WTC11 (cell line): ENCODE measurements at places on chromosomes 1 and 21.

DNA sequence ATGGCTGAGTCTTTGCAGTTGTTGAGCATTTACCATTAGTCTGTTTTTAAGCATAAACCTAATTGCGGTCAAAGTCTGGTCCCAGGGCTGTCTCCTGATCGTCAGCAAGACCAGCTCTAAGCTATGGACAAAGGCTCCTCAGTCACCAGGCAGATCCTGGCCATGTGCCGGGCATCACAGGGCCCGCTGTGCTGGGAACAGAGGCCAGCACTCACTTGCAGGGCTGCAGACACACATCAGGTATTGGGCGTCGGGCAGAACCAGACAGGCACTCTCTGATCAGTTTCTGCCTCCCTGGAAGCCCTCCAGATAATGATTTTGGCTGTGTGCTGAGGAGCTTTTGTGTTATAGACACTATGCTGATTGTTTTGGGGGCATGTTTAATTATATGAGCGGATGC is 26.6 kb downstream of the TMEM51 start:
- peaks cover 55% of the 10 kb centered on the region for H3K4me1 ChIP-seq
- H3K27me3 ChIP-seq = no peaks in the 10 kb centered on the region
- no peak overlapping the region for H3K27ac ChIP-seq
- H3K4me3 ChIP-seq = no peak overlapping the region

DNA sequence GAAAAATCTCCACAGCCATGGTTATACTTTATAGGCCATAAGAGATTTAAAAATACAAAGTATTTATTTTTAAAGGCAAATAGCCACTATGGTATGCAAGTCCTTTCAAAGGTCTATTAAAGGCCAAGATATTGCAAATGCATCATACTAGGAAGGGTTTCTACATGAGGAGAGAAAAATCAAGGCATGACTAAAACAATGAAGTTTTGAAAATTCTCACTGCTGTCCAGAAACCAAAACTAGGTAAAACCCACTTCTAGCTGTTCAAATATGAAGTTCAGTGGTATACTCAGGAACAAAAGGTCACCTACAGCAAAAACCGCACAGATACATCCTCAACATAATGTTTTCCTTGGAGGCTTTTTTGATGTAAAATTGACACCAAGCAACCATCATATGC is 75.0 kb downstream of the EPS15 start:
- peaks cover 11% of the 10 kb centered on the region for H3K36me3 ChIP-seq
- H3K27me3 ChIP-seq = no peaks in the 10 kb centered on the region
- no peak overlapping the region for H3K4me3 ChIP-seq
- no peaks in the 10 kb centered on the region for H3K4me1 ChIP-seq

DNA sequence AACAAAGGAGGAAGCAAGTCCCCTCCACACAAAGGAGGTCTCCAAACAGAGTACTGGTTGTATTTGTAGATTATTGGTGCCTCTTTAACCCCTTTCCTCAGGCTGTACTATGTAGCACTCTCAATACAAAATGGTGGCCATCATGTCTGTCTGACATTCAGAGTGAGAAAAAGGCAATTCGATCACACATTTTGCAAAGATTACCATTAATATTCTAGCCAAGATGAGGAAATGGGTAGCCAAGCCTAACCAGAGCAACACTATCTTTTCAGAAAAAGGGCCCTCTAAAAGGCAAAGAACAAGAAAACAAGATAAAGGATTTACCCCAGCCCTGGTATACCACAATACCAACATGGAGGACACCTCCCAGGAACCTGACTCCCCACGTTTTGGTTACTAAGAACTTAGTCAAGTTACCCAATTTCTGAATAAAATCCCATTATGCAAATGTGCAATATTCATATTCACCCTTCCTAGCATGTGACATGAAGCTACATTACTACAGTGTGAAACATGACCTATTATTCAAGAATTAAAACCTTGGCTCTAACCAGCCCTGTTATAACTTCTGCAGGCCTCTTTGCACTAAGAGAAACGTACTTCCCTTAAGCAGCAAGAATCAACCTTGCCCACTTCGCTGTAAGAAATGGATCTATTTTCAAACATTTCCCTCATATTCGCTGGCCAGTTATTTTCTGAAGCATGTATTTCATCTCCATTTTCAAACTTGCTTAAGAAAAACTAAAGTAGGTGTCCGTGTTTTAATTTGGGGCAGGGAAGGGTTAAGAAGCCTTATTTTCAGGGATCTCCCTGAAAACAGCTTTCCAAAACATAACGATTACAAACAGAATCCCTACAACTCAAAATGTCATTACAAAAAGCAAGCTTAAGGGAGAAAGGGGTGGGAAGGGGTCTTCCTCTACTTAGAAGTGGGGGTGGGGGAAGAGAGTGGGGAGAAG is 2.1 kb downstream of the KDM5B start:
- DNase-seq = no peak
- peak overlapping the region; percentile 80 for H3K4me3 ChIP-seq
- H3K4me1 ChIP-seq = peaks cover 60% of the 10 kb centered on the region
- H3K36me3 ChIP-seq = no peaks in the 10 kb centered on the region
- H3K27me3 ChIP-seq = no peaks in the 10 kb centered on the region; the same call in none of the 2 replicates

GRCh38 chr1:1157033-1157365 is 16.7 kb upstream of the TTLL10 start:
- peaks cover 22% of the 10 kb centered on the region for H3K36me3 ChIP-seq
- no peak overlapping the region for H3K4me3 ChIP-seq
- no peak overlapping the region for H3K27ac ChIP-seq

- 0 out of 2 replicates have a peak, but pooled peaks cover 3% of the 10 kb centered on the region for H3K4me1 ChIP-seq
- H3K27me3 ChIP-seq = no peaks in the 10 kb centered on the region
- H3K27ac ChIP-seq = no peak overlapping the region
- no peaks in the 10 kb centered on the region for H3K36me3 ChIP-seq
- no peak overlapping the region for H3K4me3 ChIP-seq
- no peak for DNase-seq
These were observed 20.6 kb downstream of the NIBAN1 start for GRCh38 chr1:184953600-184954219.

- no peak overlapping the region for H3K4me3 ChIP-seq
- DNase-seq = no peak
- no peaks in the 10 kb centered on the region for H3K4me1 ChIP-seq
- no peaks in the 10 kb centered on the region for H3K36me3 ChIP-seq
- no peaks in the 10 kb centered on the region for H3K27me3 ChIP-seq
- H3K27ac ChIP-seq = no peak overlapping the region
These were observed 123.8 kb downstream of the PCBP3 start for GRCh38 chr21:45767071-45768006.
